Kasumi-1 (cell line): ENCODE measurements at places on chromosomes 11 and 22.

DNA sequence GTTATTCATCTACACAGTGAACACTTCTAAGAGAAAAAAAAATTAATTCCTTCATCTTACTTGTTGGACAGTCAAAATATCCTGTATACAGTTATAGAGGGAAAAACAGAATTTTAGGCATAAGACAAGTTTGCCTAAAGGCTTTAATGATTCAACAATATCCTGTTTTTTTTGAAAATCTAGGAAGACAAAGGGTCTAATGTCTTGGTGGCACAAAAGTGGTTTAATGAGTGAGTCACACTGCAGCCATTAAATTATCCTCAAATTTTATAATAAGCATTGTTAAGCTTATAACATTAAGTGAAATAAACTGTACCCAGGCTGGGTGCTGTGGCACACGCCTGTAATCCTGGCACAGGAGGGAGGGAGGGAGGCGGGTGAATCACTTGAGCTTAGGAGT, 72.9 kb downstream of the GAB2 start:
- DNase-seq: no peak

GRCh38 chr22:27775758-27776649, 25.6 kb downstream of the MN1 start:
- DNase-seq: peak; percentile 9

GRCh38 chr11:3747704-3748103, 49.6 kb downstream of the NUP98 start:
- DNase-seq: peak; percentile 33

GRCh38 chr22:45446216-45446615, 32.7 kb downstream of the RIBC2 start:
- DNase-seq: no peak

DNA sequence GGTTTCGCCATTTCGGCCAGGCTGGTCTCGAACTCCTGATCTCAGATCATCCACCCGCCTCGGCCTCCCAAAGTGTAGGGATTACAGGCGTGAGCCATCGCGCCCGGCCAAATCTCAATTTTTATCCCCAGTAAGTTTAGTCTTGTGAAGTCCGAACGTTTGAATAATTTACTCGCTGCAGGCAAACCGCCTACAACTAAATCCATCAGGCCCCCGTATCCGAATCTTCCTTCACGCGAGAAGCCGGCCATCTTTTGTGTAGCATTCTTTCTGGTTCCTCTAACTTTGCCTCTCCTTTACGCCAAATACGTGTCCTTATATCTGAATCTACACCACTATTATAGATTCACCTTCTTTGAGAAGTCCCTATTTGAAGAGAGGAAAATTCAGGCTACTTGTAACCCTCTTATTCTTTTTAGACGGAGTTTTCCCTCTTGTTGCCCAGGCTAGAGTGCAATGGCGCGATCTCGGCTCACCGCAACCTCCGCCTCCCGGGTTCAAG, 581 bp upstream of the EIF3L start:
- DNase-seq: no peak

DNA sequence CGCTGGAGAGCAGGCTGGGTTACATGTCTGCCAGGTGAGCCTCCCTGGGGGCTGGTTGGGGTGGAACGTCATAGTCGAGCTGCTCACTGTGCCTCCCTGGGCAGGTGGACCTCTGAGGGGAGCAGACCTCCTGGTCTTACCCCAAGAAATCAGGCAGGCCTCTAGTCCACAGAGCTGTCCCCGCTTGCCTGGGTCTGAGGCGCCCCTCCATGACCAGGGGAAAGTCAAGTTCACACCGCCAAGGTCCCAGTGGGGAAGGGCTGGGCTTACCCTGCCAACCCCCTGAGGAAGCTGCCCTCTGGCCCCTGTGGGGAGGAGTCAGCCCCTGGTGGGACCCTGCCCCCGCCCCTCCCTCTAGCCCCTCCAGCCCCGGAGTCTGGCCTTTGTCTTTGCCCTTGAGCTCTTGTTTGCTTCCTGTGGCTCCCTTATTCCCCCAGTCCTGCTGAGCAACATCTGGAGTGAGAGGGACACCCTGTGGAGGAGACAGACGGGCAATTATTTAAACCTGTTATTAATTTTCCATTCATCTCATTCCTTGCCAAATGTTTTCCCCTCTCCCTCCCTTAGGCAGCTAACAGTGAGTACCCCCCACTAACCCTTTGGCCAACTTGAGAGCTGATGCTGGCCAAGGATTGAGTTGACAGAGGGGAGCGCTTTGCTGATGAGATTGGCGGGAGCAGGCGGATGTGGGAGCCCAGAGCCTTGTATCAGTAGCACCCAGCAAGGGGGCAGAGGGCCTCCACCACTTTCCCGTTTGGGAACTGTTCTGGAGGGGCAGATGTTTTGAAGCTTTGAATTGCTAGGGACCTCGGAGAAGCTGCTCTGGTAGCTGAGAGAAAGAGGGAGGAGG, 83.4 kb downstream of the CEP164 start:
- no peak for DNase-seq
